ENCODE measurements at places on chromosomes 2 and 18.

DNA sequence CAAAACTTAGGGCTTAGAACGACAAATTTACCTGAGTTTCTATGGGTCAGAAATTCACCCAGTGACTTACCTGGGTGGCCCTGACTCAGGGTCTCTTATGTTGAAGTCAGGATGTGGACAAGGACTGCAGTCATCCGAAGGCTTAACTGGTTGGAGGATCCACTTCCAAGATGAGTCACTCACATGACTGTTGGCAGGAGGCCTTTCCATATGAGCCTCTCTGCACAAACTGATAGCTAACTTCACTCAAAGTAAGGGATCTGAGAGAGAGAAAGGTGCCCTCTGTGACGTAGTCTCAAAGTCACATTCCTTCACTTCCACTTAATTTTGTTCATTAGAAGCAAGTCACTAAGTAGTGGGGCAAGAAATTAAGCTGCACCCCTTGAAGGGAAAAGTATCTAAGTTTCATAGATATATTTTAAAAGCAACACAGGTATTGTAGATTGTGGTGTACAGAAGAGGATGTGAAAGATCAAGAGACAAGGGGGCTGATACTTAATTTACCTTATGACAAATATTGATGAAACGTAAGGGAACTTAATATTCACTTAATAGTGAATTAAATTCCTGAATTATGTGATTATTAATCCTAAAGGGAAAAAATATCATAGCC is 48.4 kb downstream of the TANK start:
- peak; percentile 77 for DNase-seq

GRCh38 chr18:55013086-55013485 is 53.8 kb upstream of the CCDC68 start:
- no peak for DNase-seq

GRCh38 chr2:119062652-119063051 is 95.9 kb downstream of the C1QL2 start:
- DNase-seq = no peak

- DNase-seq = peak; percentile 37
Measured at GRCh38 chr2:228689053-228689452, 507.6 kb upstream of the SPHKAP start.

DNA sequence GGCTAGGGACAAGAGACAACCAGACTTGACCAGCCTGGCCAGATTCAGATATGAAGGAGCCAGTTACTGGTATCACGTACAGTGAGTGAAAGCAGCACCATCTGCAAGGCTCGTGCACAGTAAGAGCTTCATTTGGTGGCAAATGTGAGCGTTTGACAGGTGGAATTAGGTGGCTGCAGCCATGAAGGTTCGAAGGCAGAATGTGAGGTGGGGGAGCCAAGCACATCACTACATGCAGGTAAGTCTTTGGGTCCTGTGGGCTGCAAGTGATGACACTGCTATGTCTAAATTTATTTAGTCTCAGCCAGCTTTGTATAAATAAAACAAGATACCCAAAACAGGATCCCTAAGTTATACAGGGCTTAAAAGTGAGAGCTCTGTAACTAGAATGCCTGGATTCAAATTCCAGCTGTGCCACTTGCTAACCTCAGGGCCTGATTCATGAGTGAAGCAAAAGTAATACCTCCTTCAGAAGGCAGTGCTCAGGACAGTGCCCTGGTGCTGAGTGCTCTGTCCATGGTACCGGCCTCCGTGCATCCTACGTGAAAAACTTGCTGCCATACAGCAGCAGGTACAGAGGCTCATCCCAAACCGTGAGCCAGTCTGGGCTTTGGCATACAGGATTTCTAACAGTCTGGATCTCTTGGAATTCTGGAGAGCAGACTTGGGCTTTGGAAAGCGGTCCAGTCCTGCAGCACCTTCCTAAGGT is 18.6 kb downstream of the DDX18 start:
- peak; percentile 24 for DNase-seq

DNA sequence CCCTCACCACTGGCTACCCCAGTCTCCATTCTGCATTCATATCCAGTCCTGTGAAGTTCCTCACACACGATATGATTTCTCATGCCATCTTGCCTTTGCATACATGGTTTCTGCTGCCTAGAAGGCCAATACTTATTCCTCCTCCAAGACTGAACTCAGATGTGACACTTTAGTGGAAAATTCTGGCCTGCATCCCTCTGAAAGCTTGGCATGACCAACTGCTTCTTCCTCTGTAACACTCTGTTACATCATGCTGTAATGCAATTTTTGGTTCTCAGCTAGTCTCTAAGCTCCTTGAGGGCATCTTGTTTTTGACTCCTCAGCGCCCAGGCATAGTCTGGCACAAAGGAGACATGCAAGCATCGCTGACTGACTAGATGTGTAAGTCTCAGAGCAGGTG is 12.6 kb downstream of the FAM161A start:
- DNase-seq = no peak

GRCh38 chr2:109335631-109336176 is 206.7 kb downstream of the SH3RF3 start:
- peak; percentile 81 for DNase-seq

DNA sequence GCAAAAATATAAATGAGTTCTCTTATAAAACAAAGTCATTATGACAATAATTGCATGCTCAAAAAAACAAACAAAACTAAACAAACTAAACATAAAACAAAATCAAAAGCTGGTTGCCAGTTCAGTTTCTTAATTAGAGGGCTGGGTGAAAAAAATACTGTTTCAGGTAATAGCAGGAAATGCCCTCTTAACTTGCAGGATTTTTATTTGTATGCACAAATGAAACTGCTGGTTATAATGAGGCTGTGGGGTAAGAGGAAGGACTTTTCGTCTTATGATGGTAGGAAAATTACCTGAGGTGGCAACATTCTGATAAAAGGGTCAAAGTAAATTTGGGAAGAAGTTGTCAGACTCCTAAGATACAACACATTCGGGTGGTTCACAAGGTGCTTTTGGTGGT is 21.5 kb upstream of the CDKL4 start:
- DNase-seq = no peak

GRCh38 chr2:236319036-236319435 is 54.8 kb upstream of the ASB18 start:
- DNase-seq = no peak

GRCh38 chr2:85596026-85596333 is 435 bp downstream of the RNF181 start:
- no peak for DNase-seq

- peak; percentile 26 for DNase-seq
Measured at GRCh38 chr2:38215993-38216392, 140.0 kb upstream of the CYP1B1 start.

DNA sequence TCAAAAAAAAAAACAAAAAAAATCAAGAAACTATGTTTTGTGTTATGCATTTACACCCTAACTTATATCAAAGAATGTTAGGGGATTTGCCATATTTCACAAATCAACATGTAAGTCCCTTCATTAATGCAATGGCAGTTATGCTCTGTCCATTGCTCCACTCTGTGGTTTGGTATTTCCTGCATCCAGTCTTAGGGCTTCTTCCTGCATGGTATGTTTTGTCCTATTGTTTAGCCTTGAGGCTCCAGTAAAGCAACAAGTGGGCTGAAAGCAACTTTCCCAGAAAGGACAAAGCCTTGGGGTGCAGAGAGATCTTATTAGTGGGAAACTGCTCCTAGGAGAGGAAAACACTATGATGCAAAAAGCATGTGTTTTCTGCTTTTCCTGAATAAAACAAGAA is 474.1 kb downstream of the IRS1 start:
- DNase-seq = no peak

GRCh38 chr2:106085181-106085940 is 108.7 kb downstream of the UXS1 start:
- peak; percentile 19 for DNase-seq

GRCh38 chr18:63005306-63005705 is 290.0 kb downstream of the PHLPP1 start:
- no peak for DNase-seq

DNA sequence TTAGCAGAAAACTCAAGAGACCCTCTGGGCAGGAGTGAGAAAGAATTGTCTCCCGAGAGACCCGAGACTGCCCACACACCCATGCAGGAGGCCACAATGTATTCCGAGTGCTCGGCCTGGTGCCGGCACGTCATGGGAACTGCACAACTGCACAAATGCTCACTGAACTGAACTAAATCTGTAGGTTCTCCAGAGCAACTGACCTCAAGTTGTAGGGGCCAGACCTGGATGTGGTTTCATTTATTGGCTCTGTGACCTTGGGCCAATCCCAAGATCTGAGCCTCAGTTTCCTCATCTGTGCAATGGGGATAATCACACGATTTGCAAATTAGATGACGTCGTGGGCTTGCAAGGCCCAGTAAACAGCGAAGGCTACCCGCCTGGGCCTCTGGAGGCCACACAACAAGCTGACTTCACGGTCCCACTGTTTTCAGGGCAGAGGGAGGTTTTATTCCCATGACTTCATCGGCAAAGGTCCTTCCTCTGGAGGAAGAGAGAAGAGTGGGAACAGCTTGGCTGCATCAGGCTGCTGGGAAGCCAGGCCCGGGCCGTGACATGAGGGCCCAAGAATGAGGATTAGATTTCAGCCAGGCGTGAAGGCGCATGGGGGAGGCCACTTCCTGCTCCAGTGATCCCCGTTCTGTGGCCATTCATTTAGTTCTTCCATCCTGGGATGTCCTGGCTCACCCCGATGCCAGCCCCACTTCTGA is 3.6 kb upstream of the ERFE start:
- peak; percentile 63 for DNase-seq

DNA sequence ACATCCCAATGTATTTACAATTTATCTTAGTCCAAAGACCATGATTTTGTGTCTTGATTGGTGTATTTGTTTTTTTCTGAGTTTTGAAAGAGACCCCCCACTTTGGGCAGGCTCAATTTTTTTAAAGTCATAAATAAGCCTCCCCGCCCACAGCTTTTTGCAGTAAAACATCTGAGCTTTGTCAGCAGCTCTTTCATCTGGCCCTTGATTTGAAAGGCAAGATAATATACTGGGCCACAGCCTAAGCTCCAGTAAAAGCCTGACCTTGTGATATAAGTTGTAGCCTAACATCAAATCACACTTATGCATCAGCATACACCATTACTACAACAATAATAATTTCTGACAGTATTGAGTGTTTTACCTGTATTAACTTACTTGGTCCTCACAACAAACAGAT is 51.3 kb upstream of the SERTAD2 start:
- no peak for DNase-seq

DNA sequence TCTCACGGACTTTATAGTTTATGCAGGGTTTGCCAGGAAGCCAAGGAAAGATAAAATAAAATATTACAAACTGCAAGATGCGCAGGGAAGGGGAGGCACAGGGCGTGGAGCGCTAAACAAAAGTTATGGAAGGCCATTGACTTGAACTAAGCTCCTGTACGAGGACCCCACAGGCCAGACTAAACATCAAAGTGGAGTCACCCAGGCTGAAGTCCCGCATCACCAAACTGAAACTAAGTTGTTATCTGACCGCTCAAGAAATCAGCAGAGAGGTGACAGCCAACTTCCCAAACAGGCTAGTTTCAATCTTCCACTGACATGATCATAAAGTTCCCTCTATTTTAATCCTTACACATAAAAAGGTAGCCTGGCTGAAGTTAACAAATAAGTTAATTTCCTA is 90.5 kb upstream of the YWHAQ start:
- no peak for DNase-seq

- DNase-seq = no peak
Measured at GRCh38 chr2:11682590-11682915, 12.6 kb upstream of the NTSR2 start.

GRCh38 chr18:77020561-77020960 is 112.0 kb downstream of the MBP start:
- DNase-seq = no peak

DNA sequence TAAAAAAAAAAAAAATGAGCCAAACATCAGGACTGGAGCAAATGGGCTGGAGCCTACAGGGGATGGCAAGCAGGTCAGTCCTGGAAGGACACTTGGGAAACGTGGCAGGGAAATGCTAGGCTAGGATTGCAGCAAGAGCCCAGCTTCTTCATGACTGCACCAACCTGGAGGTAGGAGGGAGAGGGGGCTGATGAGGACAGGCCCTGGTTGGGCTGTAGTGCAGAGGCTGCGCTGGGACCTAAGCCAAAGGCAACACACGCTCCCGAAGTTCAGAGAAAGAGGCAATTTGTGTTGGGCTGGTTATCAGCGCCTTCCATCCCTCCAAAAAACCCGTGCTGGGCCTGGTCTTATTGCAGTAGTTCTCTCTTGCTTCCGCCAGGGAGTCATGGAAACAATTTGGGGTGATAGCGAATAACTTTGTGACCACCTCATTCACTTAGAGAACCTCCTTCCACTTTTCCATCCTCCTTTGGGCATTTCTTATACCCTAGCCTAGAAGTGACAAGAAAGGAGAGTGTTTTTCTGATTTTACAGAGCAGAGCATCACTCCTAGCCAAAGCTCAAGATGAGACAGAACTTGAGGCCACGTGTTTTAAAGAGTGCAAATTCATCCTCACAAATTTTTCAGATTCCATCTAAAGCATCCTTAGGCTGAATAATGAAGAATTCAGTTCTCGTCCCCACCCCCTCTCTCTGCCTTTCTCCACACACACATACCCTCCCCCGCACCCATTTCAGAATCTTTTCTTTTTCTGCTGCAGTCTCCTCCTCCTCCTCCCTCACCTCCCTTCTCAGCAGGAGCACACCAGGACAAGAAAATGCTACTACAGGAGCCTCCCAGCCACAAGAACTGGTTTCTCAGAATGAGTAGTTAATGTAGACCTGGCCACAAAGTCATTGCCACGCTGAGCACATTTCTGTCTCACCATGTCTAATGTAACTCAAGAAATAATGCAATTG is 82.5 kb upstream of the STPG4 start:
- peak; percentile 79 for DNase-seq

- DNase-seq = peak; percentile 73
Measured at GRCh38 chr2:28683100-28683706, 68.4 kb upstream of the PPP1CB start.

- DNase-seq = no peak
Measured at GRCh38 chr18:6566338-6566911, 151.7 kb upstream of the L3MBTL4 start.

DNA sequence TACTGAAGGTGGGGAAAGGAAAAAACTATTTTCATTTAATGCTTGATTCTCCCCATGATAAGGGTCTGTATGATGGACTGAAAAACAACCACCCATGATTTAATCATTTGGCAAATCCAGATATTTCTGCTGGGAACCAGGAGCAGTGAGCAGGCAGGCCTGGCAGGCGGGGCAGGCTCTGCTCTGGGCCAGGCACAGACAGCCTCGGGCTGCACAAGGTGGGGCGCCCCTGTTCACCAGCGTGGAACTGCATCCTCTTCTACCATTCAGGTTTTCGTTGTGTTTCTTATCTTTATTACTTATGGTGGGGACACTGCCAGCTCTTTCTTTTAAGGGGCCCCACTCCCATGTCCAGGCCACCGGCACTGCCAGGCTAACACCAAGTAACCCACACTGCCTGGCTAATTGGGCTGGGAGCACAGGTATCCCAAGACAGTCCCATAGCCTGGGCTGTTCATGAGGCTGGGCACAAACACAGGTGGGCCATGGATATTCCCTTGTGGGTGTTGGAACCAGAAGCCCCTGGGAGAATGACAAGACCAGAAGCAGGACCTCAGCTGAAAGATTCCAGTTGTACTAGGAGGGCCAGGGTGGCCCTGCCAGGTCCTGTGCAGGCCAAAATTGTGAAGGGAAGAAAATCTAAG is 57.1 kb upstream of the RALBP1 start:
- no peak for DNase-seq

- no peak for DNase-seq
Measured at GRCh38 chr2:235463893-235464292, 29.9 kb upstream of the AGAP1 start.

All from fibroblast of skin of right quadriceps (primary cell).